ENCODE measurements at places on chromosomes 5 and 9.

DNA sequence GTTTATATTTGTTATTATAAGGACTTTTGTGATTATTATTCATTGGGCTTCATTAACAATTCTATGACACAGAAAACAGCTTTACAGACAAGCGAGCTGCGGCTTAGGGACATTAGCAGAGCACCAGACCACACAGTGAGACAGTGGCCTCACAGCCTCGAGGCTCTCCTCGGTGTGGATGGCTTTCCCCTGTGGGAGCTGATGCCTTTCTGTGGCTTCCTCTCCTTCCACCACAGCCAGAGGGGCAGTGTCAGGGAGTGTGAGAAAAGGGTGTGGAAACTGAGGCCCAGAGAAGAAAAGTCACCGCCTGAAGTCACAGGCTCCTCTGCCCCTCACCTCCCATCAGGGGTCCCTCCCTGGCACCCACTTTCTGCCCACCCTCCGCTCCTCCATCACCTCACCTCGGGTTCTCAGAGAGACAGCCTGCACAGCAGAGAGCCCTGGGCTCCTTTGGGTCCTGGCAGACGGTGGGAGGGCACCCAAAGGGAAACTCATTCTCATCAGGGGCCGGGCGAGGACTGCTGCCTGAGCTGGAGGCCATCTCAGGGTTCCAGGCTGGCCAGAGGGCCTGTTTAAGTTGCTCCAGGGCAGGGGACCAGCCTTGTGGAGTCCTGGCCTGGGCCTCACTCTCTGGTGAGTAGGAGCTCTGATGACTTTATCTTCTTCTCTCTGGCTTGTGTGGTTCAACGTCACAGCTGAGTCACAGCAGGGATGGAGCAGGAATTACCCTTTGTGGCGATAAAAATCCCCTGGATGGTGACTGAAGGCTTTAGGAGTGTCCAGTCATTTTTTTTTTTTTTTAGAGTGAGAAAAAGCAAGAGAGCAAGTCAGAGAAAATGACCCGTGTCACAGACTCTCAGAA is 830 bp downstream of the TRAF1 start:
- no peak for DNase-seq

- DNase-seq: no peak
These were observed 2.0 kb downstream of the DENND1A start for GRCh38 chr9:123927625-123928532.

GRCh38 chr9:32918628-32919027 is 82.8 kb downstream of the APTX start:
- no peak for DNase-seq

- no peak for DNase-seq
These were observed 26.7 kb upstream of the NXNL2 start for GRCh38 chr9:88508326-88508725.

GRCh38 chr9:37370968-37371563 is 51.4 kb upstream of the GRHPR start:
- DNase-seq: no peak

- DNase-seq: no peak
These were observed 18.3 kb downstream of the CDK5RAP2 start for GRCh38 chr9:120561709-120562108.

- DNase-seq: no peak
These were observed 46.6 kb downstream of the ADAM19 start for GRCh38 chr5:157529002-157529401.

DNA sequence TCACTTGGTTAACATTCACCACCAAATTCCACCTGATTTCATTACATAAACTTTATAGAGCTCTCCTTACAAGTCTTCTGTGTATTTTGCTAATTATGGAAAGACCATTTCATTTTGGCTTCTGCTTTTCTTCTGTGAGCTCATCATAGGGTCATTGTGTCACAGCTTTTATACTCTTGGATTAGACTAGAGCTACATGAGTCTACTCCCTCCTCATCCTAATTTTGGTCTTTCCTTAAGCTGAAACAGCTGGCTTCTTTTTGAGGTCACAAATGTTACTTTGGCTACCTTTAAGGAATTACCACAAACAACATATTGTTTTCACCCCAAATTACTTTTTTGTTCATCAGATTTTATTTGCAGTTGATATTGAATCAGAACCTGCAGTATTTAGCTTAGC is 103.0 kb downstream of the NPR3 start:
- DNase-seq: no peak

DNA sequence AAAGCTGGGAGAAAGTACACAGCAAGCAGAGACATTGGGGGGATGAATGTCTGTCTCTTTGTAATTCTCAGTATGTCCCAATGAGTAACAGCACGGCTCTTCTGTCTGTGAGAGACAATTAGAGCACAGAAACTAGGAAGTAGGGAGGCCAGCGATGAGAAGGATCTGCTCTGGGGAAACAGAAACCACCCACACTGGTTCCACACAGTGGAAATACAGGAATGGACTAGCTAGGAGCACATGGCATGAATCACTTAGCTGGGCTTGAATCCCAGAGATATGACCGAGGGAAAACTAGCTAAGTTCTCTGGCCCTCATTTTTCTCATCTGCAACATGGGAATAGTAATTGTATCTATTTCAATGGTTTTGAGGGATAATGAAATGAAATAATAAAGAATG is 895.9 kb downstream of the TLE4 start:
- no peak for DNase-seq

DNA sequence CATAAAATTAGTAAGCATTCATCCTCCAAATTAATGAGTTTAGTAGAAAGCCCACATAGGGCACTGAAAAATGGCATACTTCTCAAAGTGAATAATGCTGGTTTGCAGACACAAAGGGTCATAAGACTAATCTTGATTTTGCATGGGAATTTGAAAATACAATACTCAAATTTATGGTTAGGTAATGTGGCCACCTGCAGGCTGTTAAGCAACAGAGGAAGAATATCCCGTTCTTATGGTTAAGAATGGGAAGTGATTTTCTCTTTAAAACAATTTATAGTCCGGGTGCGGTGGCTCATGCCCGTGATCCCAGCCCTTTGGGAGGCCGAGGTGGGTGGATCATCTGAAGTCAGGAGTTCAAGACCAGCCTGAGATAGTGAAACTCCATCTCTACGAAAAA is 9.4 kb upstream of the PLCXD3 start:
- DNase-seq: no peak

- DNase-seq: no peak
These were observed 928 bp downstream of the MCTP1 start for GRCh38 chr5:95283761-95284571.

DNA sequence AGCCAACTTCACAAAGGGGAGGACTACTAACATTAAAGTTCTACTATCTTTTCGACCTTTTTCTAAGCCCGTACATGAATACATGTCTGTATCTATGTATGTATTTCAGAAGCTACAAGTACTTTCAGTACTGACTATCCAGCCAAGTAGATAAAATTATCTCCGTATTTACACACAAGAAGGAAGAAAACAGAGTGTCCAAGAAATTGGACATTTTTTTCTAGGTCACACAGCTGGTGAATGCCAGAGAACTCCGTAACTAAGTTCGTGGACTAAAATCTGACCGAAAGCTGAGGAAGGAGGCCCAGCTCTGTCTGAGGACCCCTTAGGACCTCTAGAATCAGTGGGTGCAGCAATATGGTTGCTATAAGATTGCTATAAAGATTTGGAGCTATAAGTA is 83.4 kb downstream of the MAMDC2 start:
- DNase-seq: no peak

DNA sequence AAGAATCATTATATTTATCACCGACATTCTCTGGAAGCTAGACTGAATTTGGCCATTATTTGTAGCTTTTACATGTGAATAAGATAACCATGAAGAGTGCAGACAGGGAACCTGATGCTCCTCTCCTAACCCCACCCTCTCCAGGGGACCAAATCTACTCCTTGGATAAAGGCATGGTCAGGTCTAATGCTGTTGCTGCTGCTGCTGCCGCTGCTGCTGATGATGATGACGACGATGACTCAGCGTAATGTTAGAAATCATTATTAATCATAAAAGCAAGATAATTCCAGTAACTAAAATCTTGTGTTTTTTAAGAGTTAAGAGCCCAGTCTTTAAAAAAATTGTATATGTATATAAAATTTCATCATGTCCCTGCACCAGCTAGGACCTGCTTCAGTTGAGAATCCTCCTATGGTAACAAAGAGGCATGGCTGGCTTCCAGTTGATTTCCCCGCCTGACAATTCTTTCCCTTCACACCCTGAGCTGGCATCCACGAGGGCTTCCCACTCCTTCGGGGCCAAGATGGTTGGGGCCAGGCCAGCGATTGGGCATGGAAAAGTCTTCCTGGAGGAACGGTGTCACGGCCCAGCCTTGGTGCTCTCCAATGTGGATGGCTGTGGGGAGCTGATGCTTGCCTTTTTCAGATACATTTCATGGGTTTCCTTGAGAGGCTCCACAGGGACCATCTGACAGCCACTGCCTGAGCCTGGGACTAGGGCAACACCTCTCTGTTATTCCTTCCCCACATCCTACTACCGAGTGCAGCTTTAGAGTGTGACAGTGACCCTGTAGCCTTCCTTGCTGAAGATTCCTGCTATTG is 400.0 kb downstream of the CTNND2 start:
- no peak for DNase-seq

- no peak for DNase-seq
These were observed 39.6 kb downstream of the AGTPBP1 start for GRCh38 chr9:85702191-85702590.

GRCh38 chr5:59259237-59259636 is 634.3 kb downstream of the PDE4D start:
- no peak for DNase-seq

DNA sequence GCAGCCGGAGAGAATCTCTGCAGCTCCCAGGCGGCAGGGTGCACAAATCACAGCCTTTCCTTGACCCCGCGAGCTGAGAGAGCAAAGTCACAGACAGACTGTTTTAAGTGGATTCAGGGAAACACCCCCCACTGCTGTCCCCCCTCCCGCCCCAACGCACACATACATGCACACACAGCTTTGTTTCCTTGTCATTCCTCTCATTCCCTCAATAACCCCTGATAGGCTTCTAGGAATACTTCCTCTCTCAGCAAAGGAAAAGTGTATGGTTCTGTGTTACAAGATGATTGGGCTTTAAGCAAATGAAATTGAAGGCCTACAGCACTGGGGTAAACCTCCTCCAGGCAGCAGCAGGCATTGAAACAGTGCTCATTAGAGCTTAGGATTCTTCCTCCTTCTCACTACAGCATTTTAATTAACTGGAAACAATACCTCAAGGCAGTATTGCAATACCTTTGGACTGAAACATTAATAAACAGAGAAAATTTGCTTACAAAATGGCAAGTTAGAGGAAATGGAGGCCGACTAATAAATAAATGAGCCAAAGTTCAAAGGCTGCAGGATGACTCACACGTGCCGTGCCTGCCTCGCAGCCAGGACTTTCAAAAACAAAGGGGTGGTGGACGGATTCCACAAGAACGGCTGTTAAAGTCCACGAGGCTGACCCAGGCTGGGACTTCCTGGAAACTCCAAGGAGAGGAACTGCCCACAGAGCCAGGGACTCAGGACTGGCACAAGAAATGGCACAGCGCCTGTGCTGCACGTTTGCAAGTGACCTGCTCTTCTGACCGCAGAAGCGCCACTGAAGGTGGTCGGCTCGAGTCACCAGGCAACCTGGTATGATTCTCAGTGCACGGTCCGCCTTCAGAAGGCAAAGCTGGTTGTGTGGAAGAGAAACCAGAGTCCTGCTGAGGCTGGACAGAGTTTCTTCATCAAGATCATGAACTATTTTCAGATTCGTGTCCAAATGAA is 236.2 kb downstream of the SYK start:
- DNase-seq: no peak

GRCh38 chr9:98657897-98658296 is 50.8 kb downstream of the GABBR2 start:
- no peak for DNase-seq

GRCh38 chr9:120920806-120921178 is 5.8 kb downstream of the TRAF1 start:
- no peak for DNase-seq

DNA sequence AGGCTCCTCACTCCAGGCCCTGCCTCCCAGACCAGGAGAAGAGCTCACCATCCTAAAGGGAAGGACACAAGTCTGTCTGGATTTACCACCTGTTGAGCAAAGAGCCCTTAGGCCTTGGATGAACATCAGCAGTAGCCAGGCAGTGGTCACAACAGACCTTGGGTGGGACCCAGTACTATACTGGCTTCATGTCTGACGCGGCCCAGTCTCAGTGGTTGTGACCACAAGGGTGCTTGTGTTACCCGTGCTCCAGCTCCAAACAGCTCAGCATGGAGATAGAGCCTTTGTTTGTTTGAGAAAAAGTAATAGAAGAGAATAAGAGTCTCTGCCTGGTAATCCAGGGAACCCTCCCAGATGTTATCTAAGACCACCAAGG is 617.4 kb downstream of the BRINP1 start:
- DNase-seq: no peak

DNA sequence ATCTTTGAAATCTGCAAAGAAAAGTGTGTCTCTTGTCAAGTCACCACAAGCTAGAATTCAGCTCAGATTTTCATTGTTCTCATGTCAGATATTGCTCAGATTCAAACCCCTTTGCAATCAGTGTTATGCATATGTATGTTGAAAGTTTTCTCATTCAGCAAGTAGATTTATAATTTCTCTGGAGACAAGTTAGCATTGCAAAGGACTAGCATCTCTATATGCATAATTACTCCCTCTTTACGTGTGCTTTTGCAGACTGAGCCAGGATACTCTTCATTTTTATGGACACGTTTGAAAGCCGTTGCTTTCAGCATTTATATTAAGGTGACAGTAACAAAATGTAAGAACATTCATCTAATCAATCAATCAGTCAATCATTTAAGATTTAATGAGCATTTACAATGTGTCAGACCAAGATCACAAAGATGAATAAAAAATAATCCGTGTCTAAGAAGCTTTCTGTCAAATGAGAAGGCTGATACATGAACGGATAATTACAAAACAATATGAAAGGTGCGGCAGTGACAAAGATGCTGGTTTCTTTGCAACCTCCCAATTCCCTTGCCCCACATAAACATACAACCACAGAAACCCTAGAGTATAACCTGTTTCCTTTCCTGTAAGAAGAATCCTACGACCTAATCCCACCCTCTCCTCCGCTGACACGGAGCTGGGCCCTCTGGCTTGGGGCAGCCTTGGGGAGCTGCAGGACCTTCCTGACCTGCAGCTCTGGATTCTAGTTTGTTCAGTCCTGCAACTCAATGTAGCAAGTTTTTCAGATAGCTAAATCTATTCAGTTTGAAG is 14.9 kb downstream of the CFAP95 start:
- no peak for DNase-seq

- no peak for DNase-seq
These were observed 68.1 kb downstream of the ACTL7B start for GRCh38 chr9:108787690-108788048.

DNA sequence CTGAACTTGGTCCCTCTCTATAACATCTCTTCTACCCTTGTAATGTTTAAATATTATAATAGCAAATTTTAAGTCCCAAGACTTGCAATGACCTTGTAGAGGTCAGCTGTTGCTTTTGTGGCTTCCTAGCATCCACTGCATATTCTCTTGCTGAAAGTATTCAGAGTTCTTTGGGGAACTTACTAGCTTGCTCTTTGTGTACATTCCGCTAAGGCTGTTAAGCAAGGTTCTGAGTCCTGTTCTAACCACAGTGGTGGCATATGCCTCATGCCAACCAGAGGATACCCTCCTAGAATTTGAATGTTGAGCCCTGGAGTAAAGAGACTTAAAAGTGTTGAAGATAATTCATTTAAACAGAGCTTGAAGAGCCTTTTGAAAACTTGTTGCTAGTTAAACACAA is 570.9 kb downstream of the TLE1 start:
- no peak for DNase-seq

- no peak for DNase-seq
These were observed 129.9 kb upstream of the ANKH start for GRCh38 chr5:15001517-15001916.

- no peak for DNase-seq
These were observed 79.8 kb upstream of the SPATA31D4 start for GRCh38 chr9:81848472-81848871.

All from NCI-H187 treated with DMSO at 0.1 percent for 48 hours (cell line).